Ammon's horn (tissue), 1 donor: ENCODE measurements at places on chromosomes 7 and 10.

DNA sequence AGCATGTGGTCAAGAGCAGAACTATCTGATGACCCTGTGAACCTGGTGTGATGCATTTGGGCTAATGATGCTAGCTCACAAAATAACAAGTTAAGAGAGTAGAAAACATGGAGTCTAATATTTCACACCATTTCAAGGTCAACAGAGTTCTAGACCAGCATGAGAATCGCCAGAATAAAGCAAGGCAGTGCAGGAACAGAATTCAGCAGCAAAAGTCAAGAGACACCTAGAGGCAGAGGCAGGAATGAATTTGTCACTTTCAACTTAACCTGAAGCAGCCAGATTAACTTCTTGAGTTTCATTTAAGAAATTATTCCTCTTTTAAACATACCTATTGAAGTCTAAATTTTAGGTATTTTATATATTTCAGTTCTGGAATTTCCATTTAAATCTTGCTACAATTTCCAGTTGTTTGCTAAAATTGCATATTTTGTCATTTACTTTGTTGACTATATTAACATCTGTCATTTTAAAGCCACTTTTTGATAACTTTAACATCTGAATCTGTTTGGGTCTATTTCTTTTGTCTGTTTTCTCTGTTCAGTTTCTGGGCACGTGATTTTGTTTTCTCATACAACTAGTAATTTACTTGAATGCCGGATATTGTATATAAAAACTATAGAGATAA, 44.2 kb upstream of the PRSS58 start:
- DNase-seq, result no peak

DNA sequence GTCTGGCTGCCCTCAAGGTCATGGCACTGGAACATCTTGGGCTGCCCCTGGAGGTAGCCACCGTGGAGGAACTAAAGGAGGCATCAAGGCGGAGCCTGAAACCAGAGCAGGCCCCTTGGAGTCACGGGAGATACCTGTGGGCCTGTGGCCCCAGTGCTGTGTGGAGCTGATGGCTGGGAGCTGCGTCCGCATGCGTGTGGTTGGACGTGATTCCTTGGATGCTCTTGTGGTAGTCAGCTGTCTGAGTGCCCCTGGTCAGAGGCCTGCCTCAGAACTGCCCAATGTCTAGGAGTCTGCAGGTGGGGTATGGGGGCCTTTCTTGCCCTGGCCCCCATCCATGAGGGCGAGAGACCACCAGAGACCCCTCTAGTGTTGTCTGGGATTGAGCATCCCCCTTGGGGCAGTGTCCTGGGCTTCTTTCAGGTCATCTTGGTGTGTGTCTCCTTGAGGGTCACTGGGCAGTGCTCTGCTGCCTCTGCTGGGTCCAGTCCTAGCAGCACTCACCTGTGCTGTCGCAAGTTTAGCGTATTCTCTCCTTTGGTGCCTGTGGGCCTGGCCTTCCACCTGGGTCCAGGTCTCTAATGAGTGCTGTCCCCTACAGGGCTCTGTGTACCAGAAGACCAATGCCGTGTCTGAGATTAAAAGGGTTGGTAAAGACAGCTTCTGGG, 8.1 kb downstream of the PGAM2 start:
- no peak for DNase-seq

GRCh38 chr10:132096223-132096622, 30.5 kb downstream of the JAKMIP3 start:
- no peak for DNase-seq

- DNase-seq, result no peak
Observed at GRCh38 chr7:2416063-2416462, 12.7 kb downstream of the CHST12 start.

- no peak for DNase-seq
Observed at GRCh38 chr7:26368542-26368941, 76.9 kb downstream of the SNX10 start.

GRCh38 chr10:123502983-123503382, 163.2 kb upstream of the GPR26 start:
- no peak for DNase-seq

DNA sequence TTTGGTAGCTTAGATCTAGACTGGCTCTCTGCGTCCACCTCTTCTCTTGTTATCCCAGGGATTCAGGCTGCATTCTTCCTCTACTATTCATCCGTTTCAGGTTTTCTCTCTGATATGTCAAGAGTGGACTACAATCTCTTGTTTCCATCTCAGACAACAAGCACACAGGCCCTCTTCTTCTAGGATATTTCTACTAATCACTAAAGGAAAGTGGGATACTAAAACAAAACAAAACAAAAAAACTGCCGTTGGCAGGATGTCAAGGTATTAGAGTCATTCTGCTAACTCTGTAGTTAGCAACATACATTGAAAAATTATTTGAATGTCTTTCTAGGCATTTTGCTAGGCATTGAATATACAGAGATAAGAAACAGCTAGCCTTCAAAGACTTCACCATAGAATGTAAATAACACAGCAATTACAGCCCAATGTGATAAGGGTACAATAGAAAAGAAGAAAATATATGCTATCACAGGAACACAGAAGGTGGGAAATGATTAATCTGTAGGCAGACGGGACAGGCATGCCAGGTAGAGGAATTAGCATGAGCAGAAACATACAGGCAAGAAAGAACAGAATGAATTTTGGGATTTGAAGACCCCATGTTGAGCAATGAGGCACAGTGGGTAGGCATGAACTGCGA, 210.5 kb downstream of the CSTF2T start:
- no peak for DNase-seq

DNA sequence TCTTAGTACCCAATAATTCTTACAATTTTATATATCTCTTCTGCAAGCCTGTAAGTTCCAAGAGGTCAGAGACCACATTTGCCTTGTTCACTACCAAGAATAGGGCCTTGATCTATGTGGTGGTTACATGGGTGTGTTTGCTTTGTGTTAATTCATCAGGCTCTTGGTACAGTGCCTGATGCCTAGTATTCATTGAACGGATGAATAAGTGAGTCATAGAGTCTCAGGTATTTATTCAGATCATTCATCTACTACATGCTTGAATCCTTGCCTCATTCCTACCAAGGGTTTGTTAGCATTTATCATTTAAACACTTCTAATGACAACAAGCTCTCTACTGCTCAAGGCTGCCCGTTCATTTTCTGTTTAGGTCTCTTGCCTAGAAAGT, 11.3 kb upstream of the SGPL1 start:
- DNase-seq, result no peak

DNA sequence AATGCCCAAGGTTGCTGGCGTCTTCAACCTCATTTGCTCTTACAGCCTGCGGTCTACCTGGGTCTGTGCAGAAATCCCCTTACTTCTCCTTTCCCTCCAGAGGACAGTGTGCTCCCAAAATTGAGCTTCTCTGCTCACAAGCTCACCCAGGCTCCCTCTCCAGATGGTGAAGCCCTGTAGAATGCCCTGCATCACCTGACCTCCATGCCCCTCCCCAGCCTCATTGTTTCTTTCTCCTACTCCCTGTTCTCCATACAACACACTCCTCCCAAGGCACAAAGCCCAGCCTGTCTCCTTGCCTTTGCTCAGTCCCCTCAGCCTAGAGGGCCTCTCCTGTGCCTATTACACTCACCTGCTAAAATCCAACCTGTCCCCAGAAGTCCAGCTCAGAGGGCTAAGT, 3.5 kb downstream of the CRHR2 start:
- DNase-seq, result no peak

DNA sequence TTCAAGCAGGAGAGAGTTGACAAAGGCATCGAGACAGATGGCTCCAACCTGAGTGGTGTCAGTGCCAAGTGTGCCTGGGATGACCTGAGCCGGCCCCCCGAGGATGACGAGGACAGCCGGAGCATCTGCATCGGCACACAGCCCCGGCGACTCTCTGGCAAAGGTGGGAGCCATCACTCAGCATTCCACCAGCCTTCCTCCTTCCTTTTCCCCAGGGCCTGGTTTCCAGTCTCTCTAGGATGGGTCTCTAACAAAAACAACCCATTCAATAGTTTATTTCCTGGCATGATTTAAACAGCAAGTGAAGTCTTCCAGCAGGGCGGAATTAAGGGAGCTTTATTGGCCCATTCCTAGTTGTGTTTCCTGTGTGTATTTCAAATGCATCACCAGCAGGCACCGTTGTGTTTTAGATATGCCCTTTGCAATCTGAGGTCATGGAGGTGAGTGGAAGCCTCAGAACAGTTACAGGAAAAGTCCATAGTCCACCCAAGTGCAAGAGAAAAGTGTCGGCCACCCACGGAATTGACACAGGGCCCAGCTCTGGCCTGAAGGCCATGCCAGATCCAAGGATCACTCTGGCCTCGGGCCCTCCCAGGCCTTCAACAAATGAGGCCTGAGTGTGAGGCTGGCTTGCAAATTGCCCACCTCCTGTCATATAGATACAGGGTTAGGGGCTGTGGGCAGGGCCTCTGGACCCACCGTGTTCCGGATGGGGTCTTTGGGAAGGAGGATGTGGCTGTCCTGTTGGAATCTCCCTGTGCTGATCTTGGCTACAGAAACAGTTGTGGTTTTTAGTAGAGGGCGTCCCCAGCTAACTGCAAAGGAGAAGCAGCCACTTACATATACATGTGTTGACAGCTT, 46.9 kb upstream of the TRIM8 start:
- no peak for DNase-seq

DNA sequence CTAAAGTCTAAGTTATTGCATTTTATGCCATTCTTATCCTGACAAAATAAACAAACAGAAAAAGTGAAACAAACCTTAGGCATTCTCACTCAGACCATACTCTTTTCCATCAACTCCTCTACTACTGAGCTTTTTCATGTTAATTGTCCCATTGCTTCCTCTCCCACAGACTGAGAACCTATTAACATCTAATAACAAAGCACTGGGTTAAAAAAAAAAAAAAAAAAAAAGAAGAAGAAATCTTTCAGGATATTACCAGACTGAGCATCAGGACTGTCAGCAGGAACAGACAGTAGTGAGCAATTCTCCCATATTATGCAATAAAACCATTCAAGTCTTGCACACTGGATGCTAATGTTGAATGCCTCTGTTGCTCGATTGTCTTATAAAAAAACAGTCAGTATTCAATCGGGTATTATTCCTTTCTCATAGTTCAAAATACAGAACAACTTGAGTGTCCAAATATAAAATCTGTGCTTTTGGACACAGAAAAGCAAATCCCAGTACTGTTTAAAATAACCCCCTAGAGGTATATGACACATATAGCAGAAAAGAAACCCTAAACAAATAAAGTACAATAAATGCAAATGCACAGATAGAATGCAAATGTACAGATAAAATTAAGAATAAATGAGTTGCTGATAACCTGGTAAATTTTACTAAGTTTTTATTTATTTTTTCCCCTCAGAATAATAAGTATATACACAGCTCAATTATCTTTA, 531.3 kb upstream of the LRRTM3 start:
- no peak for DNase-seq

- DNase-seq, result no peak
Observed at GRCh38 chr7:147525325-147525724, 1065.2 kb upstream of the C7orf33 start.

- DNase-seq, result no peak
Observed at GRCh38 chr10:104218751-104219150, 13.4 kb downstream of the CFAP43 start.

DNA sequence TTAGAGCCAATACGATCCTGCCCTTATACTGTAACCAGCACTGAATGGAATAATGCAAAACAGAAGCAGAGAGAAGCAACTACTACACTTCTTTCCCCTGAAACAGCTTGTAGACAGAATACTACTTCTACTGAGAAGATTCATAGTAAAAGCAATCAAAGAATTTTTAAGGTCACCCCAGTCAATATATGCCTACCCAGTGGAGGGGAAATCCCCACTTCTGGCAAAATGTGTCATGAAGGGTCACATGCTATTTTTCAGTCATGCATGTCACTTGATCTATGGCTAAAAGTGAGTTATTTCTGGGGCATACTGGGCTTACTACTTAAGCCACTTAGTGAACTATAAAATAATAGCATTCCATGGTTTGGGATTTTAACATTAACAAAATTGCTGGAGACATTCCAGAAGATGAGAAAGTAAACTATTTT, 25.6 kb downstream of the IRF5 start:
- DNase-seq, result no peak

- DNase-seq, result no peak
Observed at GRCh38 chr10:27695706-27696105, 49.9 kb downstream of the MKX start.

DNA sequence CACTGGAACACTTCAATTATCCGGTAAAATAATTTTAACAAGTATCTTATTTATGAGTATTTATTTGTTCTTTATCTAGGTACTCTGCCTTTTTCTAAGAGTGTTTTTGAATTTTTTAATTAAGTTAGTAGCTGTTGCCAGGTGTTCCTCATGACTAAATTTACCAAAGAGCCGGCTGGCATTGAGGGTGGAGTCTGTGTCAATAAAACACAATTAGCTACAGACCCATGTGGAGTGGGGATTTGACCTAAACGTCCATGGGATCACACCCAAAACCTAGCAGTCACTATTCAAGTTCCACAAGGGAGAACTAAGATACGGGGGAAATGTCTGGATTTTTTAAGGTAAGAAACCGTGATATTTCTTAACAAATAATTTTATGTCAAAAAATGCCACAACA, 9.8 kb downstream of the SLC16A12 start:
- no peak for DNase-seq

DNA sequence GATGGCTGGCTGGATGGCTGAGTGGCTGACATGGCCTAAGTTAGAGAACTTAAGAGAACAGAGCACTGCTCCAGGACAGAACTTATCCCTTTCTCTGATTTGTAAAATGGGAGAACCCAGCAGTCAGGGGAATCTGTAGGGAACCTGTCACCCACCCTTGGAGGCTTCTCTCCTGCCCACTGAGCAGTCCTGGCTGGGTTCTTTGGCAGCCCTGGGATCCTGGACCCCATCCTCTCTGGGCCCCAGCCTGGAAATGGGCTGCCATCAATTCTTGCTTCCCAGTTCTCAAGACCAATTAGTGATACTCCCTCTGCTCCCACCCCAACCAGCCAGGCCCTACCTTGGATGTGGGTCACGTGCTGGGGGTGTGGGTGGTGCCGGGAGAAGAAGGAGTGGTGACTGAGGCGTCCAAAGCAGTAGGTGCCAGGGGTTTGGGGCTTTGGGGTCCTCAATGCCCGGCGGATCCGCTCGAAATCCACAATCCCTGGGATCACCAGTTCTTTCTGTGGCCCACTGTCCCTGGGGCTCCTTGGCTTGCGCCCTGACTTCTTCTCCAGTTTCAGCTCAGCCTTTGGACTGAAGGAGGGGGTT, 3.6 kb downstream of the TBATA start:
- DNase-seq, result no peak

- no peak for DNase-seq
Observed at GRCh38 chr7:4132221-4132620, 549.9 kb upstream of the FOXK1 start.

DNA sequence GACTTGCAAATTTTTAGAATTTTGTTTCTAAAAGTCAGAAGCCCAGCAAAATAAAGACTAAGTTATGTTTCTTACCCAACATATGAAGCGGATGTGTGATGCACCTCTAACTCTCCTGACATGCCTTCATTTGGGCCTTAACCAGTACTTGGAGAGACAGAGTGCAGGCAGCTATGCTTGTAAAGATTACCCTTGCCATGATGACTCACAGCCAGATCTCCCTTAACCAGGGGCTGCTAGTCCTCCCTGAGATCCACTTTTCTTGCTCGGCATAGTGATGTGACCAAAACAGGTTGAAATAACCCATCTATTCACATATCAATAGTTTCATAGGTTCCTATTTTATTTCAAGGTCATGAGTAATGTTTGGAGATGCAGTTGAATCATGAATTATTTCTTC, 43.6 kb downstream of the PPP1R3A start:
- DNase-seq, result no peak

- peak; percentile 5 for DNase-seq
Observed at GRCh38 chr7:149884016-149884415, 10.2 kb downstream of the ATP6V0E2 start.

- no peak for DNase-seq
Observed at GRCh38 chr7:141263508-141263907, 189.6 kb downstream of the TMEM178B start.

- DNase-seq, result no peak
Observed at GRCh38 chr7:27071622-27072390, 24.0 kb downstream of the HOXA1 start.
